ENCODE measurements at places on chromosomes 2 and 18.

DNA sequence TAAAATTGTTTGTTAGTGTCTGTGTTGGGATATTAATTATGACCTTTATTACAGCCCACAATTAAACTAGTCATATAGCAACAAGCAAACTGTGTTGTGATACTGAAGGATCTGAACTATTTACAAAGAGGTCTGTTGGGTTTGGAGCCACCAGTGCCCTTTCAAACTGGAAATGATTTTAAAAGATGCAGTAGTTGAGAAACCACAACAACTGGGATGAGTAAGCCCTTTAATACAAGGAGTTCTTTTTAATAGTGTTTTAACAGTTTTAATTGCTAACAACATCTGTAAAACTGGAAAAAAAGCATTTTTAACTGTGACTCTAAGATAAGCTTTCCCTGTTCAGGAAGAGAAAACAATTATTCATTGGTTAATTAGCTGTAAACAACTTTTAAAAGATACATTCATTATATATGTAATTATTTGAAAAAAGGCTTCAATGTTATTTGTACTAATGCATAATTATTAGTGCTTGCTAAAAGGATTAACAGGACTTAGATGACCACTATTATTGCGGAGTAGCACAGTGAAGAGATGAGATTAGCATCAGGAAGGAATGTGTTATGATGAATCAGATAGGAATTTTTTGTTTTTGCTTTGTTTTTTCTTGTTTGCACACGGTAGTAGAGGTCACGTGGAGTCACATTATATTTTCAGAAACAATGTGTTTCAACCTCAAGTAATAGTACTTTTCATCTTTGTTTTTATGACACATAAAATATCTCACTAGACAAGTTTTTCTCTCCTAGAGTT, 392.7 kb upstream of the FANCL start:
- no peak for DNase-seq

- no peak for DNase-seq
Observed at GRCh38 chr18:45760462-45761036, 36.6 kb downstream of the SLC14A1 start.

GRCh38 chr18:78672862-78673446, 306.7 kb upstream of the SALL3 start:
- DNase-seq, result no peak

GRCh38 chr18:11947214-11948191, 33.8 kb upstream of the IMPA2 start:
- DNase-seq, result peak; percentile 10

- DNase-seq, result no peak
Observed at GRCh38 chr18:54960197-54960596, 936 bp upstream of the CCDC68 start.

DNA sequence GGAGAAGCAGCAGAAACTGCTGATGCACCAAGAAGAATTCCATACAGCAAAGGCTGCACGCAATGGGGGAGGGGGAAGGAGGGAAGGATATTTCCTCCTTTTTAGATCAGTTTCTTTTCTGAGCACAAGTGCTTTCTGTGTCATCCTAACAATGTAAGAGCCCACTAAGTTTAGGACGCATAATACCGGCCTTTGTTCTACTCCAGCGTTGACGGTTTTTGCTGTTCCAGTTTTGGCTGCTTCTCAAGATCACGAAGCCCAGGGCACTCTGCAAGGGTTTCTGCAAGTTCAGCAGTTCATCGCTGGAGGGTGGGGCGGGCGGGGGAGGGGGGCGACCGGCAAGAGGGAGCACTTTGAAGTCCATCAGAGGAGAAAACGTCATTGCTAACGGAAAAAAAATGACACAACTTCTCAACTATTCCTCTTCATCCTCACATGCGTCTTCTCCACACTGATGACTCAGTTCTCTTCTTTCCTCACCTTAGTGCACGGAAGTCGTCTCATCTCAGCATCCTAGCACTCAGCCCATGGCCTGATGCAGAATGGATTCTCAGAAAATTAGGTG, 8.7 kb downstream of the FAM178B start:
- DNase-seq, result no peak

DNA sequence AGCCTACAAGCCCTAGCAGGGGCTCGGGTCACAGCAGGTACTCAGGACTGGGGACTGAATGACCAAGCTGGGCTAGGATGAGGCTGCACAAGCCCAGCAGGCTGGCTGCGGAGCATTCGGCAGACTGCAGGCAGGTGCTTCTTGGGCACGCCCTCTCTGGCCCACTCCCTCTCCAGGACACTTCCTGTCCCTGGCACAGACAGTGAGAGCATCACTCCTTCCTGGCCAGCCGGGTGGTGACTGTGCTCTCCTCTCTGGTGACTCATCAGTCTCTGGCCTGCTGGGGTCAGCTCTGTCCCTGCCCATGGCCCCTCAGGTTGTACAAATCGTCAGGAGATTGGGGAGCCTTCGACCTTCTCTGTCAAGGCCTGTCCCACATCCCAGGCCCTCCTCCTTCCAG, 22.5 kb downstream of the C1QL2 start:
- DNase-seq, result no peak

DNA sequence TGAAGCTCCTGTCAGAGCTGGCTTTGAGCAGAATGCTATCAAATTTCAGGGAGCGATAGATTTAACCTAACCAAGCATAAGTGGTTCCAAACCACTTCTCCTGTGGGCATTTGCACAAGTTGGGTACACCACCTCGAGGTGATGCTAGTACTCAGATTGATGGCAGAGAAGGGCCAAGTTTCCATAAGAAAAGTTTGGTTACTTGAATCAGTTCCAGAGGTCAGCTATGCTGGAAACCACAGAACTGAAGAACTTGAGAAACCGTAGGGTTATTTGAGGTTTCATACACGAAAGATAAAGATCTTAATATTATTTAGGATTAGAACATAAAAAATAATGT, 238.2 kb upstream of the SOX11 start:
- DNase-seq, result no peak

DNA sequence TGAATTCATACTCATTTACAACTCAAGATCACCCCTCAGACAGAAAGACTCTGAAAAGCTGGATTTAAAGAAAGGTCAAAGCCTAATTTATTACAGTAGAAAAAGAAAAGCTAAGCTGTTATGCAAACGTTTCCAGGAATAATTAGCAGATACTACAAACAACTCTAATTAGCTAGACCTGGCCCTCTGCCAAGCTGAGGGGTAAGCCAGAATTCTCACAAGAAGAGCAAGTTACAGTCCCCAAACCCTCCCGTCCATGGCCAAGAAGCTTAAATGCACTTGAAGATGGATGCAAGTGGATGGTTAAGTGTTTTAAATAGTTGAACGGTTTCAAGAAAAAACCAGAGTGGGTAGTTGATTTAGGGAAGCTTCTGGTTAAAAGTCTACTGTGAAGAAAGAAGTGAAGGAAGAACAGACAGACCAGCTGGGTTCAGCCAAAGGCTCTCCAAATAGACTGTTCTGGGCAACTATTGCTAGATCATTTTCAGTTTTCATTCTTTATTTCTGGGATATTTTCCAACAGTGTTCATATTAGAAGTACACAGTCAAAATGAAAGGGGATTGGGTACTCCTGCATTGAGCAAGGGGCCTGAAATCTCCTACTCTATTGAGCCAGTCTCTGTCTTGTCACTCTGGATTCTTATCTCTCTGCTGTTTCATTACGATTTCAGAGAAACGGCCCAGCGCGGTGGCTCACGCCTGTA, 4.8 kb downstream of the LMAN2L start:
- no peak for DNase-seq

DNA sequence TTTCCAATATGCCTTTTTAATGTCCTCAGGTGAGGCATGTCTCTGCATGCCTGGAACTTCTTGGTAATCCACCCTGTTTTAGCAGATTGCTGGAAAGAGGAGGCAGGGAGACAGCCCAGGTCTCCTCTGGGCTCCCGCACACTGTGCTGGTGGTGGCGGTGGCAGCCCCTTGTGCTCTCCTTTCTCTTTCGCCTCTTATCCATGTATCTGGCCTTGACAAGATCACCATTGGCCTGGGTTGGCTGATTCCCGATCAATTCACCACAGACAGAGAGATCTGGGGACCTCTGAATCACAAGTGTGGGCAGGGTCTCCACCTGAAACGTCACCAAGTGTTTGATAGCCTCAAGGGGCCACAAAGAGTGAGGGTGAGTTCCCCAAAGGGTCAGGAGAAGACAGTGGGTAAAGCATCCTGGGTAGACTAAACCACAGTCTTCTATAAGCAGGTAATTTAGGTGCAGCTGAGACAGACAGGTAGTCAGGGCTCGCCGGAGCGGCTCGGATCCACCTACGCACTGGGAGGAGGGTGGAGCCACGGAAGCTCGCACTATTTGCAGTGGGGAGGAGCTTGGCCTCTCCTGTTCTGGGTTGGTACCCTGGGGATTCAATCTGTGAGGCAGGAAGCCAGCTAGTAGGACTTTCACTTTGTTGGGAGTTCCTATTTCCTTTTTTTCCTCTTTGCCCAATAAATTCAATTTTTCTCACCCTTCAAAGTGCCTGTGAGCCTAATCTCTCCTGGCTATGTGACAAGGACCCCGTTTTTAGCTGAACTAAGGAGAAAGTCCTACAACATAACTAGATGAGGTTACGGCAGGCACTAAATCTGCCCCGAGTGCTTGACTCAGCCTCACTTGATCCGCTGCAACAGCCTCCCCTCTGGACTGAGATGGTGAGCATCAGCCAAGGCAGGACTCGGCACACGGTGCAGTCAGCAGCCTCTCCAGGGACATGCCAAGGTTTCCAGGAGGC, 57.6 kb downstream of the SLC4A3 start:
- no peak for DNase-seq

DNA sequence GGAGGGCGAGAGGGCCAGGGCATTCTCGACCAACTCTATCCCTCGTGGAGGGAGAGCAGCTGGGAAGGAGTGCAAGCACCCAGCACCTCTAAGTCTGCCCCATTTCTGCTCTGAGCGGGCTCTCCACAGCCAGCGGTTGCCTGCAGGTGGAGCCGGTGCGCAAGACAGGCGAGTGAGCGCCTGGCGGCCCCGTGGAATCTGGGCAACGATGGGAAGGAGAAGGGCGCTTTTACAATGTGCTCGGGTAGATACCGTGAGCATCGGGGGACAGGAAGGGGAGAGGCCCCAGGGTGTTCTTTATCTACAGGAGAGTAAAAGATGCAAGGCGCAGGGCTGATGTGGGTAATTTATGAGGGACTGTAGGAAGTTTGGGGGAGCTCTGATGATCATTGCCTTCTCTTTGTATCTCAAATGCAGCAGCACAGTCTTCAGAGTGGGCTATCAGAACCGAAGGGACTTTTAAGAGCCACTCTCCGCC, 867 bp upstream of the TTL start:
- peak; percentile 74 for DNase-seq

GRCh38 chr2:199485732-199486335, 28.1 kb upstream of the SATB2 start:
- no peak for DNase-seq

DNA sequence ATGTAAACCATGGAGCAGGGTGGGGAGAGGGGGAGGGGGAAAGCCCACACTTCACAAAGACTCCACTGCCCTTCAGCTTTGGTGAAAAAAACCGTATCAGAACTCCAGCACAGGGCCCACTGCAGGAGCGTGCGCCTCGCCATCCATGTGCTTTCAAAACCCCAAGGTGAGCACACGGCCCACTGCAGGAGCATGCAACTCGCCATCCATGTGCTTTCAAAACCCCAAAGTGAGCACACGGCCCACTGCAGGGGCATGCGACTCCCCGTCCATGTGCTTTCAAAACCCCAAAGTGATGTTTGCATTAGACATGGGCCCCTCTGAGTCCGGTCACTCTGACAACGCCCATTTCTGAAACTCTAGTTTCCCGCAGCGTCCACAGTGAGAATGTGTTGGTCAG, 7.8 kb downstream of the TXNL4A start:
- no peak for DNase-seq

DNA sequence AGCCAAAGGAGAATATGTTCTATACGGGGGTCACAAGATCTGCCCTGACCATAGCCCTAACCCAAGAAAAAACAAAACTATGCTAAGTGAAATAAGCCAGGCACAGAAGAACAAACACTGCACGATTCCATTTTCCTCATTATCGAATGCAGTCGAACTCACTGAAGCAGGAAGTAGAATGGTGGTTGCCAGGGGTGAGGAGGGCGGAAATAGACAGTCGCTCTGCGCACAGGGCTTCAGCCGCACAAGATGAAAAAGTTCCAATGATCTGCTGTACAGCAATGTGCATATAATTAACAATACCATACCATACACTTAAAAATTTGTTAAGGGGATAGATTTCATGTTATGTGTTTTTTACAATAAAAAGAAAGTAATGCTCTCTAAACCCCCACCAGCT, 257.7 kb downstream of the TXNL1 start:
- DNase-seq, result no peak

DNA sequence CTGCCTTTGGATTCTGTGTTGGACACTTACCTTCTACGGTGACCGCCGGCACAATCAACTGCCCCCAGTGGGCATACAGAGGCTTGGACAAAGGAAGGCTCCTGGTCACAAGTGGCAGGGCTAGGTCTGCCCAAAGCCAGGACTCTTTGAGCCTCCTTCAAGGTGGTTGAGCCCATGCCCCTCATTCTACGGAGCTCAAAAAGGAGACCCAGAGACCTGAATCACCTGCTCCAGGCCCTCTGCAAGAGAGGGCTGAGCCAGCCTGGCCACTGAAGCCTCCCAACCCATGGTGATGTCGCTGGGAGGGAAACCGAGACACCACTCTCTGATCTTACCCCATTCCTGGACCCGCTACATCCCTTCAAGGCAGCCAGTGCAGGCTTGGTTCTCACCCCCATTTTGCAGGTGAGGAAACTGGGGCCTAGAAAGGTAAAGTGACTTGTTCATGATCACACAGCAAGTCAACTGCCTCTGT, 87.9 kb downstream of the INHBB start:
- DNase-seq, result no peak

GRCh38 chr2:216578325-216578724, 54.9 kb upstream of the IGFBP2 start:
- DNase-seq, result no peak

- no peak for DNase-seq
Observed at GRCh38 chr2:161159456-161160225, 587 bp upstream of the TANK start.

DNA sequence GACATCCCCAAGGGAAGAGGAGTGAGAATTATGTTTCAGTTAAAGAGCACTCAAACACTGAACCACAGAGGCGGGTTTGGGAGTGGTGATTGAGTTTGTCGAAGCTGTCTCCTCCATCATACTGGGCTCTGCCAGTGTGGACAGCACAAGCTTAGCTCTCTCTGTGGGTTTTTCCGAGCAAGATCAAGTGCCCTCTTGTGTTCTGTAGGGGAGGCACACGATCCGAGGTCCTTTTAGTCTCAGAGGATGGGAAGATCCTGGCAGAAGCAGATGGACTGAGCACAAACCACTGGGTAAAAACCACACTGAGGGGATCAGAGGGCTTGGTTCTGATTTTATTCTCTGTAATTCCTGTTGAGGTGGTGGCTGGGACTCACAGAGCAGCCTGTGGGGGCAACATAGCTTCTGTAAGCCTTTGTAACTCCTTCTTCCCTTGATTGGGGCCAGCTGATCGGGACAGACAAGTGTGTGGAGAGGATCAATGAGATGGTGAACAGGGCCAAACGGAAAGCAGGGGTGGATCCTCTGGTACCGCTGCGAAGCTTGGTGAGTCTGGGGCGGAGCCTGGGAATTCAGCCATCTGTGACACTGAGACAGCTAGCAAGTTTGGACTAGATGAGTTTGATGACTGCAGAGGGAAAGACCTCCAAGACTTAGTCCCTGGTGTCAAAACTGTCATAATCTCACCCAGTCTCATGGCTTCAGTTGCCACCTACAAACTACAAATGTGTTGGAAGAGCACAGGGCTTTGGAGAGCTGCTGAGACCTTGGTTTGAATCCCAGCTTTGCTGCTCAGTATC, 2.0 kb downstream of the NAGK start:
- no peak for DNase-seq

All from T-helper 17 cell (primary cell).